ENCODE measurements at places on chromosomes 3 and 15.

- no peak for DNase-seq
Measured at GRCh38 chr15:67720556-67721175, 104.6 kb upstream of the SKOR1 start.

DNA sequence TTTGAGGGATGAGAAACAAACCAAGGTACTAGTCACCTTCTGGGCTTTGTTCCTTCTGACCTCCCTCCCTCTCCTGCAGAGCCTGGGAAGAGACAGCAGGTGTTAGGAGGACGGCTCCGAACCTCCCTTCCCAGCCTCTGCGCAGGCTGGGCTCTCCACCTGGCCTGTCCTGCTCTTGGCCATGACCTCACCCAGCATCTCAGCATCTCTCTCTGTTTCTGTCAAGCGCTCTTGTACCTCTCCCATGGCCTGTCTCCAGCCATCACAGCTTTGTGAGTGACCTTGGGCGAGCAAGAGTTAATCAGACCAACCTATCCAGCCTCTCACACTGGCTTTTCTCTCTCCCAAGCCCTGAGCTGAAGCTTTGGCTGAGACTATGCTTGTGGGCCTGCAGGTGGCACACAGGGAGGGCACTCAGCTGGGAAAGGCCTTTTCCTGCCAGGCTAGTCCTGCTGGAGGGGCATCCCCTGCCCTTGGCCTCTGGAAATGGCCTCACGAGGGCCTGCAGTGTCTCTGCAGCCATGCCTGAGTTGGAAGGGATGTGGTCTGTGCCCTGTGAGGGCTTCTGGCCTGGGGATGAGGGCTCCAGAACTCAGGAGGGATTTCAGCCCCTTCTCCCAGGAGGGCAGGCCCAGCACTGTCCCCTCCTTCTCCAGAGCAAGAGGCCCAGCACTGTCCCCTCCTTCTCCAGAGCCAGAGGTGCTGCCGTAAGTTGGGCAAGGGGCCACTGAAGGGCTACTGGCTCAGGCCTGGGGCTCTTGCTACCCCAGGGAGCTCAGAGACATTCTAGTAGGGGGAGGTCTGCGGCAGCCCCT lies 2.1 kb downstream of the CHST13 start:
- DNase-seq, result no peak

DNA sequence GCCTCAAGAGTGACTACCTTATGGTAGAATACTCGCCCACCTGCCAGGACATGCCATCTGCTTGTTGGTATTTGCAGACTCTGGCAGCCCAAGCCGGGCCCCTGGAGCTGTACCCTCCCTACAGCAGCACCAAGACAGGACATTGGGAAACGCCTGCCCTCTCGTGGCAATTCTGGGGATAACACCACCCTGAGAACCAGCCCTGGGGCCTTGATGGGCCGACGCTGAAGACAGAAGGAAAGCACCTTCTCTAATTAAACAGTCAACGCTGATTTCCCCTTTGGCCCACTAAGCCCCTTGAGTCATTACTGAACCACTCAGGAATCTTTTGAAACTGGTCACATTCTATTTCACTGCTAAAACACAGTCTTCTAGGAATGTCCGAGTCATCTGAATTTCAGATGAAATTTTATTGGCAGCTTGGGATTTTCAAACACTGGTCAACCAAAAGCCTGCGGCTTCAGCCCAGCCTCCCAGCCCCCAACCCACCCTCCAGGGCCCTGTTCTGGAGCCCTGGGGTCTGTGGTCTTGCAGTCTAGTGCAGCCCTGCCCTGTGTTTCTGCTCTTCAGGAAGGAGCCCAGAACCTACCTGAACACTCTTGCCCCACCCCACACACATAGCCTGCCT lies 91.3 kb downstream of the TMEM266 start:
- DNase-seq, result peak; percentile 79

DNA sequence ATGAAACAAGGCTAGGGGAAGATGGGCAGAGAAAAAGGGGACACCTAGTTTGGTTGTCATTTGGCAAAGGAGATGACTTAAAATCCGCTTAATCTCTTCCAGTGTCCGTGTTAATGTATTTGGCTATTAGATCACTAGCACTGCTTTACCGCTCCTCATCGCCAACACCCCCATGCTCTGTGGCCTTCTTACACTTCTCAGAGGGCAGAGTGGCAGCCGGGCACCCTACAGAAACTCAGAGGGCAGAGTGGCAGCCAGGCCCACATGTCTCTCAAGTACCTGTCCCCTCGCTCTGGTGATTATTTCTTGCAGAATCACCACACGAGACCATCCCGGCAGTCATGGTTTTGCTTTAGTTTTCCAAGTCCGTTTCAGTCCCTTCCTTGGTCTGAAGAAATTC lies 39.6 kb downstream of the DNASE1L3 start:
- no peak for DNase-seq

Data from memory B cell (primary cell).